Neural progenitor cell (in vitro differentiated cells): ENCODE measurements at places on chromosomes 11 and 22. TPM values are rescaled to one million over a fixed set of nuclear protein-coding genes. Genes with fewer than 3 reads are reported as not detected.

DNA sequence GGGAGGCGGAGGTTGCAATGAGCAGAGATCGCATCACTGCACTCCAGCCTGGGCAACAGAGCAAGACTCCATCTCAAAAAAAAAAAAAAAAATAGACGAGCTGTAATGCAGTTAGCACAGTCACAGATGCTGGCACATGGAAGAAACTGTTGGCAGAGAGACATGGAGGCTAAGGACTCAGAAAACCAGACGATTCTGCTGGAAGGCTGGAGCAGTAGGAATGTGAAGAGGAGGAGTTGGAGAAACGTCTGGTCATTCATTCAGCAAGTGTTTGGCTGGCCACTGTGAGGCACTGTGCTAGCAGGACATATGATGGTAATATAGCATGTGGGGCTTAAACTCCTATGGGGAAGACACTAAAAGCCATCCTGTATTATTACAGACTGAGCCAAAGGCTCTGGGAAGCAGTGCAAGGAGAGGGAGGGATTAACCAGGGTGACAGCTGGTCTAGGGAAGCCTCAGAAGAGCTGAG is 5.0 kb downstream of the UQCR10 start:
- DNase-seq = peak; percentile 37

DNA sequence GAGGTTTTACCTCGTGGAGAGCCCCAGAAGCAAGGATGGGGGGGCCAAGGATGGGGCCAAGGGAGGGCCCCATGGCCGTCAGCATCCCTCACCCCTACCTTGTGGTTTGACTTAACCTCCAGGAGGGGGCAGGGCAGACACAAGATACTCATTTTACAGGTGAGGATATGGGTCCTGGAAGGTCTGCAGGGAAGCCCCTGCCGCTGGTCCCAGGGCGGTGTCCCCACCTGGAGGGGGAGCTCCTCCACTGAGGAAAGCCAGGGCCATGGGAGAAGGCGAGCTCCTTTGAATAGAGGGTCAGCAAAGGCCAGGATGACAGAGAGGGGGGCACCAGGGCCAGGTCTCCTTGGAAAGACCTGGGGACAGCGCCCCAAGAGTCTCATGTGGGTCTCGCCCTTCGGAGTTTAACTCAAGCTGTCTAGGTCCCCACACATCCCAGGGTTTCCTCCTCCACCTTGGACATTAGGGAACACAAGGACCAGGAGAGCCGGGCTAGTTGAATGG is 5.9 kb upstream of the ADORA2A start:
- peak; percentile 60 for DNase-seq

DNA sequence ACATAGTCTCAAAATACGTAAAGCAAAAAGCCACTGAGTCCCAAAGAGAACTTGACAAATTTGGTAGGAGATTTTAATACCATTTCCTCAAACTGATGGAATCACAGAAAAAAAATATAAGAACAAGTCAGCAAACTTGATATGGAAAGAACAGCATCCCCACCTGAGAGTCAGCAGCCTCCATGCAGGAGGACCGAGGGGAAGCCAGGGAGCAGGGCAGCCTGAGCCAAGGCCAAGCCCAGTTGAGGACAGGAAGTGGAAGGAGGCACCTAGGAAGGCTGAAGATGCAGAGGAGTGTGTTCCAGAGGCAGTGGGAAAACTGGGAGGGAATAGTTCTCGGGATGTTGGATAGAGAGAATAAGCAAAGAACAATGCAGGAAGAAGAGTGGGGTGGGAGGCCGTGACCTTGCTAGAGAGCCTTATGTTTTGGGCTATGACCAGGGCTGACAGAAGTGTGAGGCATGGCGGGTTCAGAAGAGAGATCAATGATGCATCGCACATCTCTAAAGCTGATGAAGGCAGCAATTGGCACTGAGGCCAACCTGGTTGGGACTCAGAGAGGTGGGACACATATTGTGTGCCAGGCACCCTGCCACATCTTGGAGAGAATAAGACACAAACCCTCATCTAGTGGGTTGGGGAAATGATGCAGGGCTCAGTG is 15.4 kb downstream of the APOA4 start:
- no peak for DNase-seq

- DNase-seq = no peak
Measured at GRCh38 chr11:115618428-115618827, 114.2 kb upstream of the CADM1 start.

DNA sequence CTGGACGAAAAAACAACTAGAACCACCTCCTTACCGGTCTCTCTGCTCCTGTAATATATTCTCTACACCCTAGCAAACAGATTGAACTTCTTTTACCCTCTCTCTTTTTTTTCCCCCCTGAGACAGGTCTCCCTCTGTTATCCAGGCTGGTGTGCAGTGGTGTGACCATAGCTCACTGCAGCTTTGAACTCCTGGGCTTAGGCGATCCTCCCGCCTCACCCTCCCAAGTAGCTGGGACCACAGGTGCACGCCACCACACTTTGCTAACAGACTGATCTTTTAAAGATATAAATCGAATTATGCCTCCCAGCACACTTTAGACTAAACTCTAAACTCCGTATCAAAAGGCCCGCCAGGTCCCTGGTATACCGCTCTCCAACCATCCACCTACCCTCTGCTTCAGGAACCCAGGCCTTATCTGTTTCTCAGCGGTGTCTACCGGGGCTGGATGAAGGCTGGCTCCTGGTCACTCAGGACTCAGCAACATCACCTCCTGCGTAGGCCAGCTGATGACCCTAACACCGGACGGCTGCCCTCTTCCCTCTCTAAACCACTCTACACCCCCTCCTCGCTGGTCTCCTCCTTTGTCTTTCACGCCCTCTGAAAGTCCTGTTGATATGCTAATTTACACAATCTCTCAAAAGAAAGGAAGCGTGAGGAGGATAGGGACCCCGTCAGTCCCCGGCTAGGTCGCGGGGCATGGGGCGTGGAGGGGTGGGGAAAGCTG is 745 bp downstream of the C22orf39 start:
- DNase-seq = no peak

- no peak for DNase-seq
Measured at GRCh38 chr22:28034760-28035401, 115.8 kb upstream of the PITPNB start.

DNA sequence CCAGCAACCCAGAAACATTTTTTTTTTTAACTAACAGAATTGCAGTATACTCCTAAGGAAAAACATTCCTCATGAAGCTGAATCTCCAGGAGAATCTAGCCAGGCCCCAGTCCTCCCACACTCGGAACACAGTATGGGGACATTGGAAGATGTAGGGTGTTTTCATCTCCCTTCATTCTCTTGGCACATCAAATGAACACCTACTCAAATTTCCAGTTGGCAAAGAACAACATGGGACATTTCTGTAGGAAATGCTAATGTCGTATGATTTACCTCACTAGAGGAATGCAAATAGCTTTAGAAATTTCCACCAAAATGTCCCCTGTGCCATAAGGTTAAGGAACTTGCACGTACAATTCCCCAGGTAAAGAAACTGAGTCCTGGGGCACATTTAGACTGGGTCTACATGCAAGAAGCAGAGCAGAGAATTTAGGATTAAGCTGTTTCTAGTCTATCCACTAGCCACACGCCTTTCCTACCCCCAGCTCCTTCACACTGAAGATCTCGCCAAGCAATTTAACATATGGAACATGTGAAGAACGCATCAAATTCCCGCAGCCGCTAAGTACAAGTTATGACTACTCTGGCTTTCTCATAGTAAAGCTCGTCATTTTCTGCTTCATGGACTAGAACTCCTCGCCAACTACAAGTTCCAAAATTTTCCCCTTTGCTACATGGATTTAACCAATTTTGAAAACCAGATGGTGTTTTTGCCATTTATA is 2.9 kb upstream of the CADM1 start:
- DNase-seq = no peak

GRCh38 chr11:69183613-69184012 is 27.9 kb downstream of the SMIM38 start:
- no peak for DNase-seq

HTR3A gene
- 0.19 TPM in 1 of 2 replicates, not detected in the other for total RNA-seq
